Inflammatory macrophage (primary cell): ENCODE measurements at places on chromosomes 3 and 15.

DNA sequence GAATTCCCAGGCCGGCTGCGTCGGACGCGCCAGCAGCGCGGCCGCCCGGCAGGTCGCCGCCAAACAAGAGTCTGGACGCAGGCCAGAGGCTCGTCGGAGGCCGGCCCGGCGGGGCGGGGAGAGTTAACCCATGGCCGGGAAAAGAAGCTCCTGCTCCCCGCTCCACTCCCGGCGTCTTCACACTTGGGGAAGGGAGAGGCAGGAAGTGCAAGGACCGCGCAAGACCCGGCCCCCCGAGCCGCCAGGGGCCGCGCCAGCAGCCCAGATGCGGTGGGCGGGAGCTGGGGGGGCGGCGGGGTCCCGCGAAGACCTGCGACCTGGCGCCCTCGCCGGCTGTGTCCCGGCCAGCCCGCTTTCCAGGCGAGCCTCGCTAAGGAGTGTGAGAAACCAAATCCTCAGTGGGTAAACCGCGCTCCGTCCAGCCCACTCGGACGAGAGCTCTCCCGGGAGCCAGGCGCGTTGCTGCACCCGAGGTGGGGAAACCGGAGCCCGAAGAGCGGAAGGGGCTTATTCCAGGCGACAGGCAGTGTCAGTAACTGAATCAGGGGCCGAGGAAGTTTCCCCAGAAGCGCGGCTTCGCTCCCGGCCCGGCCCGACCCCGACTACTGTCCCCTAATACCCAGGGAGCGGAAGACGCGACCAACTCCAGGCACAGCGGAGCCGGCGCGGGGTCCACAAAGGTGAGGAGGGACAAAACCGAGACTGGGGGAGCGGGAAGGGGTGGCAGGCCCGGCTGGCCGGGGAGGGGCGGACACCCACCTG is 721 bp downstream of the ADAMTS7 start:
- no peak for DNase-seq

DNA sequence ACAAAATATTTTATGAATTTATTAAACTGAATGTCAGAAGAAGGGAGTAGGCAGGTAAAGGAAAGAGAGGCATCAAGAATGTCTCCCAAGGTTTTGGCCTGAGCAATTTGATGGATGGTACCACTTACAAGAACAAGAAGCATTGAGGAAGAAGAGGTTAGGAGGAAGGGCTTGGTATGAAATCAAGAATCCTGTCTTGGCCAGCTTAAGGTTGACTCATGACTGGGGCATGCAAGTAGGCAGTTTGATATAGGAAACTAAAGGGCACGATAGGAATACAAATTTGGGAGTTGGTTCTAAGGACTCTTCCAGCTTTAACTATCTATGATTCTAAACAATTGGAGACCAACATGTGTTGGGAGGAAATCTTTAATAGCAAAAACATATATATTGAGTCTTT is 79.1 kb downstream of the NTRK3 start:
- no peak for DNase-seq

GRCh38 chr15:85306946-85307686 is 73.3 kb upstream of the AKAP13 start:
- no peak for DNase-seq

DNA sequence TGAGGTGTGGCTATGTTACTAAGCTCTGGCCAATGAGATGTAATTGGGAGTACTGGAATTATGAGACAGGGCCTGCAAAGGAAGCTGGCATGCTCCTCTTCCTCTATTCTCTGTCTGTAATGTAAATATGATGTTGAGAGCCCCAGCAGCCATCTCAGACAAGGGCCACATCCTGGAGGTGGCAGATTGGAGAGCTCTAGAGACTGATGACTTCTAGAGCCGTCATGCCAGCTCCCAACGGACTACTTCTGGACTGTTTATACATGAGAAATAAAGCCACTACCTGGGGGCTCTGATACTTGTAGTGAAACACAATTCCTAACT is 19.7 kb downstream of the PLD1 start:
- DNase-seq: no peak
